Fibroblast of skin of right quadriceps (primary cell): ENCODE measurements at places on chromosomes 6 and 20.

DNA sequence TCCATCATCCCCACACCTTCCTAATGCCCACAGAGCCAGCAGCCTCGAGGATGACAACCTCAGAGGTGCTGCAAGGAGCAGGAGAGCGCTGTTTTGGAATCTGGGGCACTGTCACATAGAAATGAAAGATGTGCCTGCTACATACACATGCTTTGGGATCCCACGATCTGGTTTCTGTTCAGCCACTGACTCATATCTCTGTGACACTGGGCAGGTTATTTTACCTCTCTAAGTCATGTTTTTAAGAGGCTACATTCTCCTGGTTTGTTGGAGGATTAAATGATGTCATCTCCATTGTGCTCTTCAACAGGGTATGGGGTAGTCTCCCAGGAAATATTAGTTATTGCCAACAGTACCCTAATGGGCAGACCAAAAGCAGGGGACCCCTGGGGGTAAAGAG lies 32.6 kb upstream of the TAB2 start:
- no peak for DNase-seq

DNA sequence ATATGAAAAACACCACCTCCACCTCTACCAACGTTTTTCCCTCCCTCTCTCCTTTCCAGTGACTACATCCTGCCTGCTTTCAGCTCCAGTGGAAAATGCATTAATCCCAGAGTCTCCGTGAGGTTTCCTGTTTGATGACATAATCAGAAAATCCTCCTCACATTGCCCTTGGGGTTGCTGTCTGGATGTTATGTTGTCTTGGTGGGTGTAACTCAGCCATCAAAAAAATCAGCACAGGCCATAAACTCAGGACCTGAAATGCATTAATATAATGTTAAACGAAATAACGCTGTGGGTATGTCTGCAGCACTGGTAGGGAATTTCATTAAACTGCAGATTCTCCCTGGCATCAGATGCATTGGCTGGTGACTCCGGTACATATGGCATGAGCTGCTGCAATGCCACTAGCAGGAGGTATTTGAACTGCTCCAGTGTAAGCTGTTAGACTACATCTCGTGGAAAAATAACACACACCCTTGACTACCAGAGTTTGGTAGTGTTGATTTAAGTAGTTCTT lies 297.8 kb downstream of the PRL start:
- peak; percentile 87 for DNase-seq

DNA sequence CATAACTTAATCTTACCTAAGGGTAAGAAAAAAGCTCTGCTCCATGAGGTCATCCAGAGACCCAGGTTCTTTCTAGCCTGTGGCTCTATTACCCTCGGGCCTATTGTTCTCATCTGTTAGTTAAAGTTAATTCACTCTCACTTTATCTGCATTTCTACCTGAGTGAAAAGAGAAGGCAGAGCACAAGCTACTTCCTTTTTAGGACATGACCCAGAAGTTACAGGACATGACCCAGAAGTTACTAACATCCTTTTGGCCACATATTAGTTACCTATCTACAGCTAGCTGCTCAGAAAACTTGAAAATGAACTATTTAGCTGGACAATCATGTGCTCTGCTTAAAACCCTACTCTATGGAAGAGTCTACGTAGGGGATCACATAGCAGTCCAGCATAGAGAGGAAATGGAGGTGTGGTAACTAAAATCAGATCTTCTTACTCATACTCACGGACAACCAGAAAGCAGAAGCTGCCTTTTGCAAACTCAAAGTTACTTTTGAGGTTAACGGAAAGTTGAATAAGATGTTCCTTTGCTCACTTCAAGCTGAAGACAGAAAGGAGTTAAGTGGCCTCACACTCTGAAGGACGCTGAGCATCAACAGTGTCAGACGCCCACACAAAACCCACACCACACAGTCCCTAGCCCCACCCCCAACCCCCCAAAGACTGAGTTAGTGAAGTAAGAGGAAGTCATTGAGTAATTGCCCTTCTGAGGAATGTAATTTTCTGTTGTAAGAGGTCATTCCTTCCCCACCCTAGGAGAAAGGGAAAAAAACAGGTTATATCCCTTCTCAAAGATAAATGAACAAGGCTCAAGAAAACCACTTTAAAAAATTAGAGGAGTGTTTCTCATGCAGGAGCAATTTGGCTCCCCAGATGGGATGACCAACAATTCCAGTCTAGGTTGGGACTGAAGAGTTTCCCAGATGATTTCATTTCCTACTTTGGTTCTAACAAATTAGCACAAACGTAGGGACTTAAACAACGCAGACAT lies 45.9 kb upstream of the TAB2 start:
- DNase-seq, result peak; percentile 17

DNA sequence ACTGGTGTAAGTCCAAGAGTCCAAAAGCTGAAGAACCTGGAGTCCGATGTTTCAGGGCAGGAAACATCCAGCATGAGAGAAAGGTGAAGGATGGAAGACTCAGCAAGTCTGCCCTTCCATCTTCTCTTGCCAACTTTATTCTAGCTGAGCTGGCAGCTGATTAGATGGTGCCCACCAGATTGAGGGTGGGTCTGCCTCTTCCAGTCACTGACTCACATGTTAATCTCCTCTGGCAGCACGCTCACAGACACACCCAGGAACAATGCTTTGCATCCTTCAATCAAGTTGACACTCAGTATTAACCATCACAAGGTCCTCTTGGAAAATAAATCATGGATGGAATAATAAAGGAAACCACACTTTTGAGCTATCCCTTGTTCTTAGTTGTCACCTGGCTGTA lies 121.2 kb downstream of the MAP3K7 start:
- no peak for DNase-seq

DNA sequence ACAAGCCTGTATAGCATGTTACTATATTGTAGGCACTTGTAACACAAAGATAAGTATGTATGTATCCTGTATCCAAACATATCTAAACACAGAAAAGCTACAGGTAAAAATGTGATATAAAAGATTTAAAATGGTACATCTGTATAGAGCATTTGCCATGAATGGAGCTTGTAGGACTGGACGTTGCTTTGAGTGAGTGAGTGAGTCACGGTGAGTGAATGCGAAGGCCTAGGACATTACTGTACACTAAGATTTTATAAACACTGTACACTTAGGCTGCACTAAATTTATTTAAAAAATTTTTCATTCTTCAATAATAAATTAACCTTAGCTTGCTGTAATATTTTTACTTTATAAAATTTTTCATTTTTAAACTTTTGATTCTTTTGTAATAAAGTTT lies 136.9 kb downstream of the NKAIN2 start:
- no peak for DNase-seq

DNA sequence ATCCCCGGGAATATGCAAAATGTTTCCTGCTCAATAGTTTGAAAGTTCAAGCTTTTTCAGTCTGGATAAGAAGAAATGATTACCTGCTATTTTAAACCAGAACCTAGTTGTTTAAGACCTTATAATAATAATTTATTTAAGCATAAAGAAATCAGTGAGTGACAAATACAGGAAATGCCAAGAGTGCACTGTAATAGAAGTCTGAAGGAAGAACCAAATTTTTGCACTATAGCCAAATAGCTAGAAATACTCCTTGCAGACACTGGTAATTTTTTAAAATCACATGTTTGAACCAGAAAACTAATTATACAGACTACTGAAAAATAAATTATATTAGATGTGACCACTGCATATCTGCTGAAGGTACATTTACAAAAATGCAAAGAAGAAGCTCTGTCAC lies 93.2 kb downstream of the MMS22L start:
- DNase-seq, result peak; percentile 64

- DNase-seq, result no peak
These were observed 3.0 kb downstream of the PIM1 start for GRCh38 chr6:37172912-37173492.

- no peak for DNase-seq
These were observed 7.9 kb downstream of the ZMYND8 start for GRCh38 chr20:47348539-47349142.

DNA sequence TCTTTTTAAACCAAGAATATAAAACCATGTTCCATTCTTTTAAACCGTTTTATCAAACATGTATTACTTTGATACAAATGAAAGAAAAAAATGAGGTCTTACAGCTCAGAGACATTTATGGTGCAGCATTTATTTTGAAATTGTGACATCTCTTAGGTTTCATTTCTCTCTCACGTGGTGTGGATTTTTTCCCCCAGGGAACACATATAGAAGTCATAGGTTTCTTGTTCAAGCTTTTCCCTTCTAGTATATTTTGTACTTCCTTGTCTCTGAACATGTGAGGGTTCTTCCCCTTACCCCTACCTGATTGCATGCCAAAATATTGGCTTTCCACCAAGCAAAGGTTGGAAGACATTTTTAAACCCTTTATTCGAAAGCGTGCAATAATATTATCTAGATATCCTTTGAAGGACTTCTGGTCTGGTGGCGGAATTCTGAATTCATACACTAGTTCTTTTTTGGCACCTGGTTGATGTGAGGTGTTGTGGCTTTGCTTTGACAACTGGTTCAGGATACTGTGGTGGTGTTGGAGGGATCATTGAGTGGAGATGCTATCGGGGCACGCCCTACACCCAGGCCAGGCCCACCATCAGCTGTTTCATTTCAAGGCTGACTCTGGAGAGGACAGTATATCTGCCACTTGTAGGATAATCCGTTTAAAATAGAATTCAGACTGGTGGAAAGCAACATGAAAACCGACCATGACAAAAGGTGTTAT lies 5.6 kb upstream of the FAM50B start:
- DNase-seq, result no peak

DNA sequence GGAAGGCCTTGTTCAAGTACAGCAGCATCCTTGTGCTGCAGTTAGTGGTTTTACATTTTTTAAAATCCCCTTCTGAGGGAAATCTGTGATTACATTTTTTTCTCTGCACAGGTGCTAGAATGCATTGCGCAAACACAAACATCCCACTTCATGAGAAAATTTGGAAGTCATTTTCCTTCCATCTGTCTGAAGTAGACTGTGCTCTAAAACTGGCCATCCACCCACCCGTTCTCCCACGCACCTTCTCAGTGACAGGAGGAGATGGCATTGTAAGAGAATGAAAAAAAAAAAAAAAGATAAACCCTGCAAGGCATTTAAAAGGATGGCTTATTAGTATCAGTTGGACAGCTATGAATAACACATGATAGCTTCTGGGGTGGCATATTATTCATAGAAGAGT lies 65.0 kb downstream of the SOBP start:
- no peak for DNase-seq

DNA sequence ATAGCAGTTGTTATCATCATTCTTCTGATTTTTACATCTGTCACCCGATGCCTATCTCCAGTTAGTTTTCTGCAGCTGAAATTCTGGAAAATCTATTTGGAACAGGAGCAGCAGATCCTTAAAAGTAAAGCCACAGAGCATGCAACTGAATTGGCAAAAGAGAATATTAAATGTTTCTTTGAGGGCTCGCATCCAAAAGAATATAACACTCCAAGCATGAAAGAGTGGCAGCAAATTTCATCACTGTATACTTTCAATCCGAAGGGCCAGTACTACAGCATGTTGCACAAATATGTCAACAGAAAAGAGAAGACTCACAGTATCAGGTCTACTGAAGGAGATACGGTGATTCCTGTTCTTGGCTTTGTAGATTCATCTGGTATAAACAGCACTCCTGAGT lies 2.1 kb downstream of the CALHM6 start:
- DNase-seq, result no peak

DNA sequence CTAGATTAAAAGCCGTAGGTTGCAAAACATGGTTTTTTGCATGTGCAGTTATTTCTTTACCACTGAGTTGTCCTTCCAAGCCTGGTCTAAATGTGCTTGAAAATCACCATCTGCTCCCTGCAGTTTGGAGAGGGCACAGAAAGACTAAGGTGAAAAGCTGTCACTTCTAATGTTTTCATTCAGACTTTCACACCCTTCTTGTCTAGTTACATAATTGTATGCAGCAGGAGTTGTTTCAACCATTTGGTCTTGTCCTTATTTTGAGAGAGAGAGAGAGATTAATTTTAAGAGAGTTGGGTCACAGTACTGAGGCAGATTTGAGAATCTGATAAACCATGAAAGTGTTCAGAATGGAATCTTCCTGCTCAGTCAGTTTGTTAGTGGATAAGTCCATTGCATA lies 82.5 kb downstream of the ARID1B start:
- DNase-seq, result no peak

DNA sequence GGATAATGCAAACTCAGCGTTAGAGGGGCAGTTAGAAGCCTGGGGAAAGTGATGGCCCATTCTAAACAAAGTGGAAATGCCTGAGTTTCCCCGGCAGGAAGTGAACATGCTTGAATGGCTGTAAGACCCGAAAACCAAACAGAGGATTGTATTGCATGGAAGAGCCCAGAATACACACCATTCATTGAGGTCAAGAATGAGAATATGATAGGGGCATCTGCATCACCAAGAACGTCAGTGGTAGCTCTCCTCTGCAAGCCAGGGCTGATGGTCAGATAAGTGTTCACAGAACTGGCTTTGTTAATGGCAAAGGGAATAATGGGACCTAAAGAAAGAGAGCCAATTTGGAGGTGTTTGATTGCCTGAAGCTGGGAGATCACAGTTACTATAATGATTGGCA lies 663.4 kb downstream of the KHDRBS2 start:
- no peak for DNase-seq

GRCh38 chr20:2509468-2509781 lies 710 bp upstream of the ZNF343 start:
- DNase-seq, result peak; percentile 18

- DNase-seq, result peak; percentile 83
These were observed 234.1 kb upstream of the ZFP64 start for GRCh38 chr20:52425701-52426100.

- no peak for DNase-seq
These were observed 56.9 kb upstream of the TAGAP start for GRCh38 chr6:159101656-159102055.

DNA sequence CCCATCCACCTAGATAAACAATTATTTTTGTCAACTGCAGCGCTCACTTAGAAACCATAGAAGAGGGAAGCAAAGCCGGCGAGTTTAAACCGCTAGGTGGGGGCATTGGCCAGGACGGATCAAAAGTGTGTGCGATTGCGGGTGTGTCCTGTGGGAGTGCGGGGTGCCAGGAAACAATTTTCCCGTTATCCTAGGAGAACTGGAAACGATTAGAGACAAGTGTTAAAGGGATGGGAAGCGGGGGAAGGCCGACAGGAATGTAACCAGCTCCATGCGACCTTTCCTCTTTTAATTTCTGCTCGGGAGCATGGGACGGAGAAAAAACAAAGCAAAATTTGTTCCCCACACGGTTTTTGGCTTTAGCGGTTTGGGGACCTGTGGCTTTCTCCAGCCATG lies 2.8 kb upstream of the HTR1B start:
- DNase-seq, result peak; percentile 71

GRCh38 chr20:6940048-6940447 lies 172.6 kb downstream of the BMP2 start:
- peak; percentile 9 for DNase-seq

- DNase-seq, result peak; percentile 41
These were observed 64.1 kb downstream of the C6orf118 start for GRCh38 chr6:165245287-165245686.

DNA sequence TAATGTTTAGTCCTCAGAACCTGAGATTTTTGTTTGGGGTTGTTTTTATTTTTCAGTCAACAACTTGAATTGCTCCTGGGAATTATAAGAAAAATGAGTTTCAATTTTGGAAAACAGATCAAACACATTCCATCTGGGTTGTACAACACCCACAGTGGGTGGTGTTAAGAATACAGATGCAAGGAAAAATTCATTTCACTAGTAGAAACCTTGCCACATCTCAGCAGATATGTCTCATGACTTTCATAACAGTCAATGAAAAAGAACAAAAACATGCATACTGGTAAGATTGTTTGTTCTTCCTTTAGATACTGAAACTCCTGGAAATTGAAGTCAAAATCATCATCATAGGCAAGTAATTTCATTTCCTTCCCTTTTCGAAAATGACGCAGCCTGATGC lies 78.9 kb downstream of the MOXD1 start:
- no peak for DNase-seq

- no peak for DNase-seq
These were observed 651.3 kb upstream of the ARID1B start for GRCh38 chr6:156125844-156126243.

GRCh38 chr6:135534773-135535380 lies 37.3 kb upstream of the AHI1 start:
- DNase-seq, result peak; percentile 50
